GM12891 (cell line): ENCODE measurements at places on chromosomes 13 and 19.

GRCh38 chr19:49678985-49679770 lies 2.1 kb downstream of the PRMT1 start:
- DNase-seq: no peak

DNA sequence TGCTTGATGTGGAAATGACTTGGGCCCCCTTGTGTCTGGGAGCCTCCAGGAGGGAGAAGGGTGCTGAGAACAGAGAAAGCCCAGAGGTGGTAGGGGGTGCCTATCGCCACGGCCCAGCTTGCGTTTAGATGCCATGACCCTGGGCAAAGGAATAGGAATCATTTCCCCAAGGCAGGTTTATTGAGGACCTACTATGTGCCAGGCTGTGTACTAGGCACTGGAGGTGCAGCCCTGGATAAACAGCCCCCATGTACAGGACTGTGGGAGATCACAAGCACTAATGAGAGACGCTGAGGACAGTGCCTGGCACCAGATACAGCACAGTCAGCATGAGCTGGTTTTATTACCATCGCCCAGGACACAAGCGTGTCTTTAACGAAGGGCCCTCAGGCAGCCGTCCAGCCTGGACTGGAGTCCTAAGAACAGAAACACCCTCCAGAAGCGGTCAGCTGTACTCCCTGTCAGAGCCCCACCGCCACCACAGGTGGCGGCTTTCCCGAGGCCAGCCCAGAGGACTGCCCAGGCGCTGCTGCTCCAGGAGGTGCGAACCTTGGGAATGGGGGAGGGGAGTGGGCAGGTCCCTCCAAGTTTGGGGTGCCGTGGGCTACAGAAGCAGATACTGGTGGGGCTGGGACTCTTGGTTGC lies 4.6 kb downstream of the TMEM147 start:
- DNase-seq: no peak

DNA sequence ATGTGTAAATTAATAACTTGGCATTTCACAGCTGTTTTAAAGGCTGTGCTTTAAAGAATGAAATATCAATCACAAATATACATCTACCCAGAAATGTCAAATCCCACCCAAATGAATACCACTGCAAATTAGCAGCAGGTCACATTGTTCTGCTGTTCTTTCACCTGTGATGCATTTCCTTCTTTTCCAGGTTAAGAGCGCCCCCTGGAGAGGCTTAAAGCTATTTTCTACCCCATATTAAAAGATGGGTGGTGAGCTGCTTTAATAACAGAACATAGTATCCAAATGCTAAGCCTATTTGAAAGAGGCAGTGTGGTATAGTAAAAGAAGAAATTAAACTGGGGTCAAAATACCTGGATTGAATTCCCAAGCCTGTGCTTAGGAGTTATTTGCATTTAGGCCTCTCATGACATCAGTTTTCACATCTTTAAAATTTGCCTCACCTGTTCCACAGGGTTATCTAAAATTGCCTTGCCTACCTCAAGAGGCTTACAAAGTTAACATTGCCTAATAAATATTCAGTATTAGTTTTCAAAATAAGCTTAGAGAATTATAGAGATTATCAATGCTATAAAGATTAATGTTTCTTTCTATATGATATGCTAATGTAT lies 396.9 kb upstream of the SLITRK5 start:
- DNase-seq: peak; percentile 0

GRCh38 chr13:23512762-23513395 lies 57.3 kb upstream of the TNFRSF19 start:
- DNase-seq: no peak

- DNase-seq: no peak
Measured at GRCh38 chr19:32921624-32922023, 50.1 kb downstream of the CEP89 start.

GRCh38 chr13:28000567-28000966 lies 12.1 kb upstream of the URAD start:
- DNase-seq: no peak

GRCh38 chr19:4794971-4795370 lies 3.4 kb downstream of the FEM1A start:
- DNase-seq: no peak

GRCh38 chr19:18634612-18635297 lies 2.1 kb upstream of the KLHL26 start:
- no peak for DNase-seq

- no peak for DNase-seq
Measured at GRCh38 chr19:1752757-1753728, at the start of gene ONECUT3. TSS of gene ONECUT3 (plus strand) at chr19:1753506. CDS start at chr19:1753663, 157 bp downstream.

DNA sequence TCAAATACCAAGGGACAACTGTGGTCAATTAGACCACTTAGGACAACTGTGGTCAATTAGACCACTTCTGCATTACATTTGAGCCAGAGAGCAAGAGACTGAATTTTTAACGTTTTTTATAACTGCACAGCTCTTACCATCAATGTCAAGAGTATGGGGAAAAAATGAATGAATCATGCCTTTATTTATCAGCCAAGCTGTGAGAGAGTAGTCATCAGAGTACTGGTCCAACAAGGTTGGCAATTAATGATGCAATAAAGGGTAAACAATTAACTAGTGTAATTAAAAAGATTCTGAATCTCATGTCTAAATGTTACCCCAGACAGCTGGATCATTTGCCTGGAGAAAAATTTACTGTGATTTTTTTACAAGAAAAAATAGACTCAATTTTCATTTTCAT lies 381.1 kb downstream of the LIG4 start:
- DNase-seq: no peak

DNA sequence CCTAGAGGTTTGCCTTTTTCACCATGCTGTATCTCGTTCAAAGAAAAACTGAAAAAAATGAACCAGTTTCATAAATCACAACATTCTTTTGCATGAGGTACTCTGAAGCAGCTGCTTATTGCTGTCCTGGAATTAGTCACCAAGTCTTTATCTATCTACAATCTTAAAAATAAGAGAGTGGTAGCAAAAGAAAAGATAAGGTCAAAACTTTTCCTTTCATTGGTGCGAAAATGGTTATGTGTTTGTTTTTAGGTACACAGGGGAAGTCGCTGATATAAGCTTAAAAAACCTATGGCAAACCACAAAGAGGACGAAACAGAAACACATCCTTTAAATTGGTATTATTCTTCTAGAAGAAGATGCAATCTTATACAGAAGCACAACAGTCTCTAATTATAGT lies 20.7 kb downstream of the OBI1 start:
- DNase-seq: no peak

GRCh38 chr13:77891486-77891885 lies 27.1 kb downstream of the EDNRB start:
- no peak for DNase-seq

DNA sequence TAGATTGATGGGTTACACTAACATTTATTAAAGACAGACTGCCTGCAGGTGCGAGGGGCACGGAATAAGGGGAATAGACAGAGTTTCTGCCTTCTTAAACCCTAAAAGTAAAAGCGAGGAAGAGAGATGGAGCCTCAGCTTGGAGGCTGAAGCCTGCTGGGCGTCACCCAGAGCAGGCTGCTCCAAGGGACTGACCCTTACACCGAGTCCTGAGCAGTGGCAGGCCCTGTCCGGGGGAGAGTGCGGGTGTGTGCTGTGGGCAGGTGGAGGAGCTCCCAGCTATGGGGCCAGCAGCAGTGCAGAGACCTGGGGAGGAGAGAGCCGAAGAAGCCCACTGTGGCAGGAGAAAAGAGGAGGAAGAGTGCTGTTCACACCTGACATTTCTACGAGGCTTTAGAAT lies 86.4 kb downstream of the SOX1 start:
- no peak for DNase-seq

GRCh38 chr13:36259361-36260137 lies 38.1 kb downstream of the CCDC169 start:
- DNase-seq: no peak

GRCh38 chr13:106440866-106441265 lies 94.6 kb downstream of the EFNB2 start:
- no peak for DNase-seq

DNA sequence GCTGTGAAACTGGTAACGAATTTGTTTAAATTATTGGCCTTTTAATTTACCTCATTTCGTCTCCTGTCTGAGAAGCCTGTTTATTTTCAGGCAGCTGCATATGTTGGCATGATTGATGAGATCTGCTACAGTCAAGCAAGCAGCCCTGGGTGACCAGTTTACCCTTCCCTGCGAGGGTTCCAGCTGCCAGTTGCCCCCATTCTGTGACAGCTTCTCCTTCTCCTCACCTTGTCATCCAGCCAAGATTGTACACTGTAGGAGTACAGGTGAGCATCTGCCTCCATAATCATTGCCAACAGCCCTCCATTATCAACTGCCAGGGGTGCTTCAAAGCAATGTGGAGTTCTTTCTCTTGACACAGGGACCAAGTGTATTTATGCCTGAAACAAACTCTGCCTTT lies 1979.9 kb upstream of the PRR20A start:
- no peak for DNase-seq

- no peak for DNase-seq
Measured at GRCh38 chr19:17757125-17757524, 5.8 kb downstream of the FCHO1 start.

DNA sequence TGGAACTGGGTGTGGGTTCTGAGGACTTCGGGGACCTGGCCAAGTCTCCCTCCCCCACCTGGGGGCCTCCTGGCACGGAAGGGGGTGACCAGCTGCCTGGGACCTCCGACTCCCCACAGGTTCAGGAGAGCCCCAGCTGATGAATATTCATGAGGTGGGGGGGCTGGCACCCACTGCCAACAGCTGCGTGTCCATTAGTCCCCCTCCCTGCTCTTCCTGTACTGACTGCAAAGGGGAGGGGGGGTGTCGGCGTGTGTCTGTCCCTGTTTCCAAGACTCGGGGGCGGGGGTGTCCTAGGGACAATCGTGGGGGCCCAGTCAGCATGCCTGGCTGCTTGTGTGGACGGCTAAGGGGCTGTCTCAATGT lies 10.6 kb upstream of the NFIX start:
- no peak for DNase-seq

- no peak for DNase-seq
Measured at GRCh38 chr19:1955171-1956121, 14.5 kb downstream of the CSNK1G2 start.

DNA sequence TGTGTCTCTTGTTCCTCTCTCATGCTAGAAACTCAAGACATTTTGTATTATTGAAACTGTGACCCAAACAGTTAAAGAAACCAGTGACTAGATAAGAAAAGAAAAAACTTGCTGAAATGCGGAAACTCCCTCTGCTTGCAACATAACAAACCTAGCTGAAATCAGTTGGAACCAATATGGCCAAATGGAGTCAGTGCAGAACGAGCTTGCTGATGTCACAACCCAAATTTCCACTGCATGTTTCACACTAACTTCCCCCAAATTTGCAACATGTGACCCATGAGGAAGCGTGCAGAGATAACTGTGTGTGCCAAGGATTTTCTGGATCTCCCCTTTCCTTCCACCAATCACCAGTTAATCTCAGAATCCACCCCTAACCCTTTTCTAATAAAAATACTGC lies 208.0 kb downstream of the DLEU7 start:
- no peak for DNase-seq

DNA sequence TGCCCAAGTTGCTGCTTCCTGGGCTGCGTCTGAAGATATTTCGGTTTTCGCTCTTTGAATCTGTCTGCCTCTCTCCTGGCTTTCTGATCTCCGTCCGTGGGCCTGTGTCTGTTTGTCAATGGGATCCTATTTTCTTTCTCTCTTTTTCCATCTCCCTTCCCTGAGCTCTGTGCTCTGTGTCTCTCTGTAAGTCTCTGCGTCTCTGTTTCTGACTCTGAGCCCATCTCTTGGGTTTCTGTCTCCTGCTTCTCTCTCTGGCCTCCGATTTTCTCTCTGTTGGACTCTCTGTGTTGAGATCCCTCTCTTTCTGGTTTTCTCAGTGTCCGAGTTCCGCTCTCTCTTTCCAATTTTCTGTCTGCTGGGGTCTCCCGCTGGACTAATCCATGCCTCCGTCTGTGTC lies 1.7 kb downstream of the PRKCG start:
- no peak for DNase-seq

DNA sequence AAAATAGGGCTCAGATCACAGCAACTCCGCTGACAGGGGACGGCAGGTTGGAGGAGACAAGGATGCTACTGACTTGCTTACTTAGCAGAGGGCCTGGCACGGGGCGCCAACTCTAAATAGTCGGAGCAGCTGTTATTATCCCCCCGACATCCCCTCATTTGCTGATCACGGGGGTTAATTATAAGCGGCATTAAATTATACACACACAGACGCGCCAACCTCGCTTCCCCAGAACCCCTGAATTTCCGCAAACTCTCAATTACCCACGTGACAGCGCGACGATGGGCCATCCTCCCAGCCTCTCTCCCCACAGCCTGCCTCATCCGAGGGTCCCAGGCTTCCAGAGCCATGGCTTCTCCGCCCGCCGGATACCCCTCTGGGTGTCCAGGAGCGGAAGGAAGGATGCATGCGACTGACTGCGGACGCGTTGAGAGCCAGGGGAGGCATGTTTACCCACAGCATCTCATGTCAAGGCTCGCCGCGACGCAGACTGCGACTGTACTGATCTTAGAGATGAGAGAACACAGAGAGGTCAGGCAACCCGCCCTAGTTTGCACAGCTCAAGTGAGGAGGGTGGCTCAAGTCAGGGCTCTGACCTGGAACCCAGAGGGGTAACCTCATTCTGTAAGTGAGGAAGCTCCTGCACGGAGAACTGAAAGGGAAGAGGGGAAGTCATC lies 5.7 kb downstream of the PTPRS start:
- DNase-seq: no peak

- no peak for DNase-seq
Measured at GRCh38 chr19:30557212-30557611, 185.0 kb downstream of the ZNF536 start.

GRCh38 chr19:52351512-52351911 lies 15.5 kb downstream of the ZNF610 start:
- no peak for DNase-seq

- DNase-seq: no peak
Measured at GRCh38 chr13:50911081-50911631, 1.6 kb downstream of the RNASEH2B start.

GRCh38 chr13:29564373-29564772 lies 31.1 kb downstream of the SLC7A1 start:
- DNase-seq: no peak

GRCh38 chr13:43963726-43964125 lies 84.0 kb downstream of the LACC1 start:
- no peak for DNase-seq

DNA sequence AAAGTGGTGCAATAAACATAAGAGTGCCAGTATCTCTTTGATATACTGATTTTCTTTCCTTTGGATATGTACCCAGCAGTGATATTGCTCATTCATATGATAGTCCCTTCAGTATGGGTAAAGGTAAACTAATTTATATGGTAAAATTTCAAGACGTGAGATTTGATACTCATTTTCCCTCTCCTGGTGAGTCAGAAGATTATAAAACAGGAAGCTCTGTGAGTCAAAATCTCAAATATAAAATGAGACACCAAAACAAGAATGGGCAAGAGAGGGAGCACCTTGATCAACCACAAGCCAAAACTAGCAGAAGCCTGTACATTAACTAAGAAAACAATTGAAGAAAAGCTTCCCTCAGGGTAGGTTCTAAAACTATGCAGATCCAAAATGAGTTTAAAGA lies 216.3 kb downstream of the SLITRK6 start:
- DNase-seq: no peak
